A549 treated with Mapracorat at 1 μM for 4 hours (cell line): ENCODE measurements at places on chromosomes 2 and 18. TPM values are rescaled to one million over a fixed set of nuclear protein-coding genes. Genes with fewer than 3 reads are reported as not detected.

Gene FIGLA
- not detected in 5 replicates for total RNA-seq

Gene ST6GAL2
- total RNA-seq, result 13.0 to 17.3 TPM (median 16.8 TPM) in 5 replicates

Gene CNGA3
- total RNA-seq, result 0.06 TPM in 1 of 5 replicates, not detected in the others

Gene KHK
- total RNA-seq, result 7.6 to 10.4 TPM (median 10.2 TPM) in 5 replicates

Gene SERPINB10
- not detected in 5 replicates for total RNA-seq

Gene ITGB6
- total RNA-seq, result 0.48 to 0.95 TPM (median 0.83 TPM) in 5 replicates

Gene CXCR4
- 0.21 to 0.76 TPM (median 0.52 TPM) in 5 replicates for total RNA-seq

Gene CCDC148
- 0.30 to 0.46 TPM (median 0.37 TPM) in 5 replicates for total RNA-seq

Gene ASAP2
- 34.9 to 48.5 TPM (median 45.5 TPM) in 5 replicates for total RNA-seq

Gene DPP10
- total RNA-seq, result not detected in 5 replicates

Gene RBKS
- 6.7 to 9.2 TPM (median 8.3 TPM) in 5 replicates for total RNA-seq

Gene ICA1L
- 1.8 to 2.8 TPM (median 2.1 TPM) in 5 replicates for total RNA-seq

Gene LYG2
- not detected in 5 replicates for total RNA-seq

Gene IL36A
- total RNA-seq, result not detected in 5 replicates
